Right renal pelvis (tissue), 4 donors: ENCODE measurements at places on chromosomes 11 and 22. TPM values are rescaled to one million over a fixed set of nuclear protein-coding genes. Genes with fewer than 3 reads are reported as not detected.

GRCh38 chr11:100824041-100824809 is 137.1 kb downstream of the ARHGAP42 start:
- DNase-seq, result no peak

GRCh38 chr11:12862696-12863469 is 146.2 kb upstream of the RASSF10 start:
- DNase-seq, result no peak

DNA sequence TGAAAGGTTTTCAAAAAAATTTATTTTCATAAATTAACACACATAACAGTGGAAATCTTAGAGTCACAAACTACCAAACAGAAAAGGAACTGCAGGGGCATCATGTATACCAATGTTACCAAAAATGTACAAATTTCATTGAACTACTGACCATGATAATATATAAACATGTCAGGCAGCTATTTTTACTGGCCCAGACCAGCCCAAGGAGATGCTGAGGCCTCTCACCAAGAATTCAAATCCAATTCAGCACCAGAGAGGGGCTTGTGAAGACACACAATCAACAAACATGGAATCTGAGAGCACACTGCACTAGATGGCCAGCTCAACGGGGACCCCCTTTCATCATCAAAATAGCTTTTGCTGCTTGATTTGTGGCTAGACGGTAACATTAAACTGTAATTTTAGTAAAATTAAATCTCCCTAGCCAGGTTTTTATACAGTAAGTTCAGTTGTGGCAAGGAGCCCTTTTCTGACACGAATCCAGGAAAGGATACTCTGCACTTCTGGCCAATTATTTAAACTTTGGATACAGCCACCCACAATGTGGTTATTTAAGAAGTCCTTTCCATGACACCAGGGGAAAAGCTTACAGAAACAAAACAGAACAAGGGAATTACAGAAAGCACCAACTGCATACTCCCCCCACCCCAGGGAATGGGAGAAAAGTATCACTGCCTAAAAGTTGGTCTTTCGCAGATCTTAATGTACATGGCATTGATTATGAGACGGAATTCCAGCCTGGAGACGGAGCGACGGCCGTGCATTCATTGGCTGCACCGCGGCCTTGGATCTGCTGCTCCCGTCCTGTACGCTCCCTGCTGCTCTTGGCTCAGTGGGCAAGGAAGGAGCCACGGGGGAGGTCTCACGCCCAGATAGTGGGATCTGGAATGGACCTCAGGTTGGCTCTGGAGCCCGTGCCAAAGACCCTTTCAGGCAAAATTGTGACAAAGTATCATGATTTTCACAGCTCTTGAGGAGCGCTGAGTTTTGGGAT is 19.6 kb upstream of the PISD start:
- no peak for DNase-seq

DNA sequence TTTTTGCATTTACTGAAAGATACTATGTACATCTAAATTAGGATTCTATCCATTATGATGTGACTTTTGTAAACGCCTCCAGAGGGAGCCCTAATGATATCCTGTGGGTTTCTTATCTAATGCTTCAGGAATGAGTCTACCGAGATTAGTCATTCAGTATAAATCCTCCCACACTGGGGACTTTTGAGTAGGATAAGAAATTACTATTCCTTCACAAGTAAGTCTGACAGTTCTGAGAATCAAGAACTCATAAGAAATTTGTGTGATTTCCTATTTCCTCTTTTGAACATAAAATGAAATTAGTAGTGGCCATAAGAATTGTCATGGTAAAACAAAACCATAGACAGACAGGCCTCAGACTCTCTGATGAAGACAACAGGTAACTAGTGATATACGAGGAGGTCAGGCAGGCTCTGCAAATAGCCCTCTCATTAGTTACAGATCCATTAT is 10.0 kb upstream of the OR5M1 start:
- DNase-seq, result no peak

- no peak for DNase-seq
Measured at GRCh38 chr22:47602732-47603131, 840.3 kb downstream of the TBC1D22A start.

DNA sequence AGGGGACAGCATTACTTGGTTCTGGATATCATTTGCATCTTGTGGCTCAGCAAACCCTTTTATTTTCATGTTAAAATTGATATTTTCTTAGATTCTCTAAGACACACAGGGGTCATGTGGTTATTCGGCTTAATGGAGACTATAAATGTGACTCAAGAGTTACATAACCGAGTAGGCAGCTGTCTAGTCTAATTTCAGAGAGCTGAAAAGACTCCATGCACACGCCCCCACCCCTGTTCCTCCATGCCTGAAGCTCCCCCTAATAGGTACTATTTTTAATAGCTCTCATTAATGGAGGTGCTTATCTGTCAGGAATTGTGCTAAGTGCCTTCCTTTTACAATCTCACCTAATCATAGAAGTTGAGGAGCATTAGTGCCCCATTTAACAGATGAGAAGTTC is 189.2 kb upstream of the ARHGAP20 start:
- DNase-seq, result no peak

DNA sequence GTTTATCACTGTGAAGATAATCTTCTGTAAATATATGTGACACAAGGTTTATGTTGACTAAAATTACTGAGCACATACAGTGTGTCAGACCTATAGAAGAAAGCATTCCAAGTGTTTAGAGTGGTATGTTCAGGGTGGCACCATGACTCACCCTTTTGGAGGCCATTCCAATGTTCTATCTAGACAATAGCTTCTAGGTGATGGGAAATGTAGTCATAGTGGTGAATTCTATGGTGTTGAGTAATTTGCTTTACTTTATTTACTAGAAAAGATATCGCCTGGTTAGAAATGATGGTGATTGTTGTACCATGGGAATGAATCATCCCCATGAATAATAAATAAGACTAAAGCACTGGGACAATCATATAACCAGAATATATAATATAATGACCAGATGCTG is 72.9 kb upstream of the OR4C15 start:
- DNase-seq, result no peak

- DNase-seq, result peak; percentile 31
Measured at GRCh38 chr22:39405346-39406085, 5.9 kb downstream of the TAB1 start.

DNA sequence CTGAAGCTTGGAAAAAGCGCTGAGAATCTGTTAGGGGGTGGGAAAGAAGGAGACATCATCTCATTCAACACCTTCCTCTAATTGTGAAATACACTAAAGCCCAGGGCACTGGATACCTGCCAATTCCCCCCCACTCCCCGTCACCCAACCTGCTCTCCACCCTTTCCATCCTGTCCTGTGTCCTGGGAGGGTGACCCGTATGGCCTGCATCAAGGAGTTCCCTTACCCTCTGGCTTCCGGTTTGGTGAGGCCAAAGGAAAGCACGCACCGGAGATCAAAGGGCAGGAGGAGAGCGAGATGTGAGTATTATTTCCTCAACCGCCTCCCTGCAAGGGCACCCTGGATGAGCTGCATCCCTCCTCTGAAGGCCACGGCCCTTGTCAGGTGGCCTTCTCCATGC is 65.0 kb upstream of the PTPRJ start:
- DNase-seq, result no peak

DNA sequence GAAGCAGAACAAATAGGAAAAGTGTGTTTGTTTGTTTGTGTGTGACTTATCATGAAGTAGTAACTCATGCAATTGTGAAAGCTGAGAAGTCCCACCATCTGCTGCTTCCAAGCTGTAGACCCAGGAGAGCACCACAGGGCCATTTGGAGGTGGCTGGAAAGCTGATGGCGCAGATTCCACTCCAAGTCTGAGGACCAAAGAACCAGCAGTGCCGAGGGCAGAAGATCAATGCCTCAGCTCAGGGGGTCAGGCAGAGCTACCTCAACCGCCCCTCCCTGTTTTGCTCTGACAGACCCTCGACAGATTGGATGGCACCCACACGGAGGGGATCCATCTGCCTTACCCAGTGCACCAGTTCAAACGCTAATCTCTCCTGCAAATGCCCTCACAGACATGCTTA is 896.2 kb downstream of the BRD1 start:
- DNase-seq, result no peak

GRCh38 chr11:66985508-66986177 is 10.5 kb downstream of the C11orf86 start:
- no peak for DNase-seq

DNA sequence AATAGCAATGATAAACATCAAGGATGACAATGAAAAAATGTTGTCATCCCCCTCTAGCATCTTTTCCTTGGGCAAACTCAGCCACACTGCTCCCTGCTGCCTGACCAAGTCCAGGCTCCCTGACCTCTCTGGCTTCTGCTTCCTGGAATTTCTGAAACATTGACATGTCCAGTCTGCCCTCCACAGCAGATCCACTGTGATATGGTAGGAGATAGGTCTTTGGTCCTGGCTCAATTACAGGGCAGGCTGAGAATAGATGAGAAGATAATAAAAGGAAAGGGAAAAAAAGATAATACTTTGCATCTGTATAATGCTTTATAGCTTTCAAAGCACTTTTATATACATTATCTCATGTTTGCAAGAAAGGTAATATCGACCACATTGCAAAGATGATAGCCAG is 417.7 kb downstream of the BUD13 start:
- DNase-seq, result no peak

DNA sequence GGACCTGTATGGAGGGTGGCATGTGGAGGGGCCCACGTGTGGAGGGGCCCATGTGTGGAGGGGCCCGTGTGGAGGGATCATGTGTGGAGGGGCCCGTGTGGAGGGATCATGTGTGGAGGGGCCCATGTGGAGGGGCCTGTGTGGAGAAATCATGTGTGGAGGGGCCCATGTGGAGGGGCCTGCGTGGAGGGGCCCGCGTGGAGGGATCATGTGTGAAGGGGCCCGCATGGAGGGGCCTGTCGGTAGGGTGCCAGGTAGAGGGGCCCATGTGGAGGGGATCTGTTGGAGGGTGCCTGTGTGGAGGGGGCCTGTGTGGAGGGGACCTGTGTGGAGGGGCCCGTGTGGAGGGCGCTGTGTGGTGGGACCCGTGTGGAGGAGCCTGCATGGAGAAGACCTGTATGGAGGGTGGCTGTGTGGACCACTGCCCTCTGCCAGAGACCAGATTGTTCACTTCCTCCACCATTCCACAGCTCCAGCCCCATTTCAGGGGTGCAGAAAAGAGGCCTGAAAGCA is 47.0 kb downstream of the IGLL5 start:
- no peak for DNase-seq

DNA sequence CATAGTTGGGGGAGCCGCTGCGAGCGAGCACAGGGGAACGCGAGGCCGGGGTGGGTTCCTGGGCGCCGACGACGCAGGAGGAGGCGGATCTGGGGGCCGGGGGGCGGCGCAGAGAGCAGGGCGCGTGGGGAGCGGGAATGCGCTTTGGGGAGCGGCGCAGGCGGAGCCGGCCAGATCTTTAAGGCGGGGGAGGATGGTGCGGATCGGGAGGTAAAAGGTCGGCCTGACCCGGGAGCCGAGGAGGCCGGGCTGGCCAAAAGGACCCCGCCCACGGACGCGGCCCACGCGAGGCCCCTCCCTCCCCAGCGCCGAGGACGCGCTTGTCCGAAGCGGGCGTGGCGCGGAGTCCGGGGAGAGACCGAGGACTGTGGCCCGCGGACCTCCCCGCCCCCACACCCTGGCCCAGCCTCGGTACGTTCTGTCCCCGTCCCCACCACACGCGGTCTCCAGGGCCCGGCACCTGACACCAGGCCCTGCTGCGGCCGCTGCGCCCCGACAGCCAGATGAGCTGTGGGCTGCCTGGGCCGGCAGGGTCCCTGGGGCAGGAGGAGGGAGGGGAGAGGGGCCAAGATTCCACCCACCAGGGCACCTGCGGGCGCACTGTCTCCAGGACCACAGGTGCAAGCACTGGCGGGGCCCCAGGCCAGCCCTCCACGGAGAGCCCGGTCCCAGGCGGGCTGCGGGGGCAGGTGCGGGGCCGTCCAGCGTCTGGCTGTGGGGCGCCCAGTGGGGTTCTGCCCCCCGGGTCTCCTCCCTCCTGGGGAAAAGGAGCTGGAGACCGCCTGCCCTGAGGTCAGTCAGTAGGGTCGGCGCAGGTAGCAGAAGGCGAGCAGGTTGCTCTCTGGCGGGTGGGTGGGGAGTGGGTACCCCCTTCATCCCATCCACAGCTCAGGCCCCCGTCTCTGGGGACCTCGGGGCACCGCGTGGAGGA is 10.9 kb downstream of the PIM3 start:
- DNase-seq, result no peak

GRCh38 chr11:35056391-35057093 is 82.4 kb upstream of the CD44 start:
- no peak for DNase-seq

DNA sequence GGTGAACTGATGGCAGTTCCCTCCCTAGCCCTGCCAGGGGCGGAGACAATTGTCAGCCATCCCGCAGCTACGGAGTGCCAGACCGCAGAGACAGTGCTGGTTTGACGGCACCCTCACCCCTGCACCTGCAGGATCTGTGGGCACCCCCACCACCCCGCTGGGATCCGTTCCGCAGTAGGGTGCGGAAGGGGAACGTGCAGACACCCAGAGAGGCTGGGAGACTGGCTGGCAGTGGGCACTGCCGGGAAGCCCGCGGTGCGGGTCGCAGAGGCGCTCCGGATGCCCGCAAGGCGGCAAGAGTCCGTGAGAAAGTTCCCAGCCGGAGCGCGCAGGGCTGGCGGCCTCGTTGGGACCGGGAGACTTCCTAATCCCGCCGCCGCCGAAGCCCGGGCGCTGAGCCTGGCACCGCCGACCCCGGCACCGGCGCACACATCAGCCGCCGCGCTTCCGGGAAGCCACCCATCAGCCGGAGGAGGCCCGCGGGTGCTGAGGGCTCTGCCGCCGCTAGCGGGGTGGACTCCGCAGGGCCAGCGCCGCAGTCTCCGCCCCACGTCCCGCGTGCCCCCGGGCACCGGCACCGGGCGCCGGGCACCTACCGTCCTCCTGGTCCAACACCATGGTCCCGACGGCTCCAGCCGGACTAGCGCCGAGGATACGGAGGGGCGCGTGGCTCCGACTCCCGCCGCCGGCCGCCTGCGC is 4.3 kb upstream of the LMO1 start:
- DNase-seq, result no peak

- DNase-seq, result no peak
Measured at GRCh38 chr11:2526808-2527381, 82.1 kb downstream of the KCNQ1 start.

GRCh38 chr22:49896201-49896600 is 22.0 kb downstream of the ALG12 start:
- no peak for DNase-seq

Gene SLC7A4
- polyA plus RNA-seq, result 1.8 TPM

Gene SART1
- 49.6 TPM for polyA plus RNA-seq

Gene FAM111B
- polyA plus RNA-seq, result 11.1 TPM

Gene GNG3
- 2.2 TPM for polyA plus RNA-seq

Gene ANO3
- polyA plus RNA-seq, result 4.2 TPM

Gene ZP1
- 0.32 TPM for polyA plus RNA-seq

Gene MS4A6E
- not detected for polyA plus RNA-seq
